ENCODE measurements at places on chromosomes 7 and 10.

DNA sequence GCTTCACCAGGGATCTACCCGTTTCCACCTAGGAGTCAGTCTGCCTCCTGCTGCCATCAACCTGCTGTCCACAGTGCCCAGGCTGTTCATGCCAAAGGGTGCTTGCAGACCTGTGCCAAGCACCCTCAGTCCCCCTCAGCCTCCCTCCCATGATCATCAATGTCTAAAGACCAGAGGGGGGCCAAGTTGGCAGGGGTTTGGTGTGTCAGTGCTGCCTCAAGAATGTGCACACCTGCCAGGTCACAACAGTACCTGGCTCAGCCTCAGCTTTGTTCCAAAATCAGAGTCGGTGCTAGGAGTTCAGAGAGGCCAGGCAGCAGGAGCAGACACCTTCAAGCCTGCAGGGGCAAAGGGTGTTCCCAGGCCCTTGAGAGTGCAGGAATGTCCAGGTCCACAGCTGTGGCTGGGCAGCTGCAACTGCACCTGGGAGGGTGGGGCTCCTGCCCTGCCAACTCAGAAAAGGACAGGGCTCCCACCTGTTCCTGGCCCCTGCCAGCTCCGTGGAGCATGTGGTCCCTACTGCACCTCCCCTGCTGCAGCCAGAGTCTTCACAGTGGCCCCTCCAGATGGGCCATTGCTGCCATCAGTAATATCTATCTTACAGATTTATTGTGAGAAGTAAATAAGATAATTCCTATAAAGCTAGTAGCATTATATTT, 219.5 kb downstream of the POLR1F start:
- no peak for DNase-seq

GRCh38 chr7:140062118-140062527, 628 bp downstream of the PARP12 start:
- no peak for DNase-seq

DNA sequence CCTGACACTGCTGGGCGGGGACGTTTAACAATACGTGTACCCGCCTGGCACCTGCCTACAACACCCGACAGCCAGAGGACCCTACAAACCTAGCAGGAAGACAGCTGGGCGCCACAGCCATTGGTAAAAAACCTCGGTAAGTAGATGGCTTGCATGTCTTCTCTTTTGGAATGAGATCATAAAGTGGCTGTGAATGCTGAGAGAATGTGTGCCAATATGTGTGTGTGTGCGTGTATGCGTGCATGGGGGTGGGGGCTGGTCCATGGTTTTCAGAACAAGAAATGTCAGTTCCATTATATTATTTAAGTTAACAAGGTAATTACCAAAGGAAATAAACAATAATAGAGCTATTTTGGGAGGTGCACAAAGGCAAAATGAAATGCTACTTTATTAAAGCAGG, 39.2 kb downstream of the PAPOLB start:
- no peak for DNase-seq

DNA sequence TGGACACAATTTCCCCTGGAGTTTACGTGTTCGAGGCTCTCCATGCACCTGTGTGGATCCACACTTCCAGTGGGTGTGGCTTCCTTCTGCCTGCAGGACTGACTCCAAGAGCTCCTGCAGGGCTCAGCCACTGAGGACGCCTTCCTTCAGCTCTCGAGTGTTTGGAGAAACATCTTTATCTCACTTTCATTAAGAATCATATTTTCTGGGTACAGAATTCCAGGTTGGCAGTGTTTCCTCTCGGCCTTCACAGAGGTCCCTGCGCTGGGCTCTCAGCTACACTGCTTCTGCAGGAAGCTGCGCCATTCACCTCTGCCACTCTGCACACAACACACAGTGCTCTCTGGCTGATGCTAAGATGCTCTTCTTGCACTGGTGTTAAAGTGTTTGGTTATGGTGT, 69.9 kb upstream of the NKX6-2 start:
- no peak for DNase-seq

DNA sequence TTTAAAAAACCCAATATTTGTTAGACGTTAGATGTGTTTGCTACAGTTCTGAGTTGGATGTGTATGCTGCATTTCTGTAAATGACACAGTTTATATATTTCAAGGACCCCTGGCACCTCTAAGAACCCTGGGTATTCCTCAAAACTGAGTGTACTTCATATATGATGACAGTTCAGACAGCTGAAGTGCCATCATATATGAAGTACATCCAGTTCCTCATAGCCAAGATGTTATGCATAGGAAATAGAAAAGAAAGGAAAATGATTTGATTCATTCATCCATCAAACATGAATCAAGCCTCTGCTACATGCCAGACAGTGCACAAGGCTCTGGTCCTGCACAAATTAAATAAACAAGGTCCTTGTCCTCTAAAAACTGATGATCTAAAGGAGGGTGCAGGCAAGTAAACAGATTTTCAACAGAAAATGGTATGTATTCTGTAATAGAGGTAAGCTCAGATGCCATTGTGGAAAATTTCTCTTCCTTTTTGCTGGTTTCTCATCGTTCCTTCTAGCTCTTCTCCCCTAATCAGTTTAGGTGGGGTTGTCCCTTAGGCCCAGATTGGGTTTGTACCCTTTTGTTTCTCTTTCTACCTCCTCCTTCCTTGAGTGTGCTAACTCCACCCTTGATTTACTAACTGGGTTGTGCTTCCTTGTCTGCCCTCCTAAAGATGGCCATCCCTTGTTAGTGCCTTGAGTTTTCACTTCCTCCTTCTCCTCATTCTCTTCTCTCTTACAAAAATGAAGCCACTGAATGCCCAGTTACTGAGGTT, 25.3 kb upstream of the SMIM30 start:
- DNase-seq, result no peak

DNA sequence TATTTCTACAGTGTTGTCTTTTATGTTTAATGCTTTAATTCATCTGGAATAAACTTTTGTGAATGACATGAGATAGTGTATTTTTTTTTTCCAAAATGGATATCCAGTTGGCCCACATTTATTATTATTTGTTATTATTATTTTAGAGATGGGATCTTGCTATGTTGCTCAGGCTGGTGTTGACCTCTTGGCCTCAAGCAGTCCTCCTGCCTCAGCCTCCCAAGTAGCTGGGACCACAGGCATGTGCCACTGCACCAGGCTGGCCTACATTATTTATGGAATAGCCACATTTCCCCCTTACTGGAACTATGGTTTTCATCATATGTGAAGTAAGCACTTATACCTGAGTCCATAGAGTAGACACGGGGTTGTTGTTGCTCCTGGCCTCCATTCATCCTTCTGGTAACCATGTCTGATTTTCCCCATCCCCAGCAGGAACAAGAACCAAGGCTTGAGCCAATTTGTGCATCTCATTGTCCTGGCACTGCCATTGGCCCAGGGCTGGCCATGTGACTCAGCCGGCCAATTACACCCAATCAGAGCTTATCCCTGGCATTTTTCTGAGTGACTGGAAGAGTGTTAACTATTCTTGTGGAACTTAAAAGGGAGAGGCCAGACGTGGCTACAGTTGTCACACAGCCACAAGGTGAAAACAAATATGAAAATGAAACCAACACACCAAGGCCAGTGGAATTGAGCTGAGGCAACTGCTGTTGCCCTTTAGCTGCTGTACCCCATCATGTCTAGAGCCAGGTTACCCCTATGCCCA, 23.1 kb downstream of the PRF1 start:
- no peak for DNase-seq

DNA sequence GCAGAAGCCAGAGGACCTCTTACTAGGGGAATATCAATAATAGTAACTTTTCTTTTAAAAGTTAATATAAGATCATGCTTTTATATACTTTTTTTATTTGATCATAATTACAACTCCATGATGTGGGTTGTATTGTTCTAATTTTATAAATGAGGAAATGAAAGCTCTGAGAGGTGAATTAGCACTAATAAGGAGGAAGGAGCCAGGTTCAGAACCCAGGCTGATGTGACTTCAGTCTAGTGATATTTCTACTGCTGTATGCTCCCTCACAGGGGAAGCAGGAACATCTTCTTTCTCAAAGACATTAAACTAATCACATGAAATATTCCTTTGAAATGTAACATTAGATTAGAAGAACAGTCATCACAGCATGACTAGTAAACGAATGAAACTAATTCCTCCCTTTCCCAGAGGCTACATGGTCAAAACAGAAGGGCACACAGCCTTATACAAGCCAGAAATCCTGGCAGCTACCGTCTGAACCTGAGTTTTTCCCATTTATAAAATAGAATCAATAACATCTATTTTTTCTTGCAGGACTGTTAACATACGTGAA, 81.4 kb upstream of the GJD4 start:
- no peak for DNase-seq

DNA sequence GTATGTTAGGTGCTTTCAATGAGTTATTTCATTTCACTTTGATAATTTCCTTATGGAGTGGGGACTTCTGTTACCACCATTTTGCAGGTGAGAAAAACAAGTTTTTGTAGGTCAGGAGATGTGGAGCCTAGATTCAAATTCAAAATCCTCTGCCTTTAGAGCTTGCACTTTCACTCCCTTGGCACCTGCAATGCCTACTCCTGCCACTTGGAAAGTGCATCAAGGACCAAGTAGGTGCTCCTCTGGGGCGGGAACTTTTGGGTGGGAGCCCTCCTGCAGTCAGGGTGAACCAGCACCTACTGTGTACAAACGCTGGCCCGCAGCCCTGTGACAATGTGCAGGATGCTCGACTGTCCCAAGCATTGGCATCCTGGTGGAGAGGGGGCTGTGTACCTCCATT, 199.0 kb downstream of the EMX2 start:
- DNase-seq, result no peak

DNA sequence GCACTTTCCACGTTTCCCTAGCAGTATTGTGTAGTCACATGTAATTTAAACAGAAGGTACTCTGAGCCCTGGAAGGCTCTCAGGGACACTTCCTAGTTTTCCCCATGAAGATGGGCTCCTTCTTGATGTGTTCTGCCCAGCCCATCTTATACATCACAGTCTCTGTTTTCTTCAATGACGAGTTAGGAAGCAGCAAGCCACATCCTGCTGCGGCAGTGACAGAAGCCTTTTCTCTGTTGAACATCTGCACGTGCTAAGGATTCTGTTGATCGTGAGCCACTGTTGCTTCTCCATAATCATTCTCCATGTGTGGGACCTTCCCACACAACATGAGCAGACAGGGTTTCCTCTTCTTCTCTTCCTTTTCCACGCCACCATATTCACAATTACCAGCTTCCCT, 298.0 kb upstream of the IMMP2L start:
- no peak for DNase-seq

DNA sequence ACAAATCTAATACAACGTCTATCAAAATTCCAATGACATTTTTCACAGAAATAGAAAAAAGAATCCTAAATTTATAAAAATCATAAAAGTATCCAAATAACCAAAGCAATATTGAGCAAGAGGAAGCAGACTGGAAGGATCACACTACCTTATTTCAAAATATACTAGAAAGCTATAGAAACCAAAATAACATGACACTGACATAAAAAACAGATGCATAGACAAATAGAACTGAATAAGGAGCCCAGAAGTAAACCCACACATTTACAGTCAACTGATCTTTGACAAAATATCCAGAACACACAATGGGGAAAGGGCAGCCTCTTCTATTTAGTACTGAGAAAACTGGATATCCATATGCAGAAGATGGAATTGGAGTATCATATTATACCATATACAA, 217.5 kb downstream of the MACC1 start:
- DNase-seq, result no peak

- no peak for DNase-seq
Measured at GRCh38 chr7:111919631-111920179, 286.5 kb downstream of the DOCK4 start.

GRCh38 chr10:13515467-13515866, 13.3 kb downstream of the BEND7 start:
- no peak for DNase-seq

DNA sequence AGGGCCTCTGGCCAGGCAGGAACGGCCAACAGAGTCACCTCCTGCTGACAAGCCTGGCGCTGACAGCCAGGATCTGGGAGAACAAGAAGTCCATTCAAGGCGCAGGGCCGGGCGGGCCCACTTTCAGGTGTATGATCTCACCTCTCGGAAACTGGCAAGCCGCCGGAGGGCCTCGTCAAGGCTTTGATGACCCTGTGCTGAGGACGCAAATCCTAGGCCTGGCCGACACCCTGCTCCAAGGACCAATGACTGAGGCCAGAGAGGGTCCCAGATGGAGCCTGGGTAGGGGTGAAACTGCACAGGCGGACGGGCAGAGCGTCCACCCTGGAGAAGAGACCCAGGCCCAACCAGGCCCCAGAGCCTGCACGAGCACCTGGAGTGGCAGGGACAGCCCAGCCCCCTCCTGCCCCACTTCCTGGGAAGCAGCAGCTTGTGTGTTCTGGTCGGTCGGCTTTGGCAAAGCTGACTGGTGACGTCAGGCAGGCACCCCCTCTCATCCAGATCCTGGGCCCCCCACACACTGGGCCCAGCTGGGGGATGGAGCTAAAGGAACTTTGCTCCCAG, 30.6 kb downstream of the MYL10 start:
- DNase-seq, result no peak

GRCh38 chr10:46077141-46077554, 31.1 kb upstream of the MSMB start:
- DNase-seq, result no peak
